Fibroblast of skin of left biceps (primary cell): ENCODE measurements at places on chromosomes 1 and 21.

GRCh38 chr1:154276797-154277196, 4.4 kb downstream of the HAX1 start:
- DNase-seq: no peak

- no peak for DNase-seq
Measured at GRCh38 chr1:14759843-14760242, 161.4 kb downstream of the KAZN start.

- DNase-seq: no peak
Measured at GRCh38 chr1:156638189-156638985, 3.5 kb upstream of the BCAN start.

DNA sequence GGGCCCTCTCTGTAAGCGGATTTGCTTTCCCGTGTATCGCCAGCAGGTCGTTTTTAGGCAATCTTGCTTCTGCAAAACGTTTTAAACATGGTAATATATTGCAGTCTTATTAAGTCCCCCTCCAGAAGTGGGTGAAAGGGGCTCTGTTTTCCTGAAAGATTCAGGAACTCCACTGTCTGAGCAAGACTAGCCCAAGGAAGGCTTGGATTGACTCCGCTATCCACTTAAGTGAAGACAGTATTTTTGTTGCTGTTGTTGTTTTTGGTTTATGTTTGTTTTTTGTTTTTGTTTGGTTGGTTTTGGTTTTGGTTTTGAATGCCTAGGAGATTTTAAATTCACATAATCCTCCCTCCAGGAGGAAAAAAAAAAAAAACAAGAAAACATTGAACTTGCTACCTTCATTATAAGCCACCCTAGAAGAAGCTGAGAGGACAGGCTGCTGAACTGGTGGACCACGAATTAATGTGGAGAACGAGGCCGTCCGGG, 29.1 kb upstream of the NFIA start:
- DNase-seq: no peak

GRCh38 chr1:200134116-200134515, 106.6 kb downstream of the NR5A2 start:
- DNase-seq: no peak
